SK-N-SH treated with all-trans-retinoic acid at 6 μM for 48 hours (cell line): ENCODE measurements at places on chromosomes 7 and 10.

- ATAC-seq: no peak
Observed at GRCh38 chr7:43463401-43463980, 119.4 kb upstream of the STK17A start.

GRCh38 chr10:119370111-119370741 is 162.9 kb downstream of the GRK5 start:
- peak; percentile 38; the same call in 2 of the 3 replicates for ATAC-seq

DNA sequence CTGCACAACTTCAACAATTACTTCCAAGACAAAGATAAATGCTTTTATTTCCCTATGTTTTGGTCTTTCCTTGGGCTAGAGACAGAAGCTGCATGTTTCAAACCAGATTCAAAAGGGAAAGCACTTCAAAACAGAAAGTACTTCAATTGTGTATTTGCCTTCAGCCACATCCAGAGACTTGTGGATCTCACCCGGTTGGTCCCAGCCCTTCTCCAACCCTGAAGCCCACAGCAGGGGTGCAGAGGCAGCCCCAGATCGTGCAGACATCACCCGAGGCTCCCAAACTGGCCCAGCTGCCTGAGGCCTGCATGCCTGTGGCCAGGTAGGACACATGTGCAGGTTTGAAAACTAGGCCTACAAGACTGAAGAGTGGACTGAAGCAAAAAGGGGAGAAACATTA is 80.8 kb downstream of the ALOX5 start:
- ATAC-seq: no peak

DNA sequence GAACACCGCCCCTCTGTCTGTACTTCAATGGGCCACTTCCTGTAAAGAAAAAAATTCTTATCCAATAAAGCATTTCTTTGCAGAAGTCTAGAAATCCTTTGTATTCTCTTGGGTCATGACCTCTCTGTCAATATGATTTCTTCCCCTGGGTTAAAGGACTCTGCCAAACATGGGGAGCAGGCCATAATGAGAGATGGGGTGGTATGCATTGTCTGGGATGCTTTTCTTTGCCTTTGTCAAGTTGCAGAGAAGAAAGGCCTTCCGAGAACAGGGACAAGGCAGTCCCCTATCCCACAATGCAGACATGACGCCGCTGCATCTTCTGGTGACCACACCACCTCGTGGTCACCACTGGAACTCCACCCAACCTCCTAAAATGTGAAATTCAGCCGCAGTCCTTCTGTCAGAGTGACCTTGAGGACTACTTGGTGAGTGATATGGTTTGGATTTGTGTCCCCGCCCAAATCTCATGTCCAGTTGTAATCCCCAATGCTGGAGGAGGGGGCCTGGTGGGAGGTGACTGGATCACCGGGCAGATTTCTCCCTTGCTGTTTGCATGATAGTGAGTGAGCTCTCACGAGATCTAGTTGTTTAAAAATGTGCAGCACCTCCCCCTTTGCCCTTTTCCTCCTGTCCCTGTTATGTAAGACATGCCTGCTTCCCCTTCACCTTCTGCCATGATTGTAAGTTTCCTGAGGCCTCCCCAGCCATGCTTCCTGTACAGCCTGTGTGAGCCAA is 15.2 kb upstream of the FRMPD2 start:
- peak; percentile 94 for ATAC-seq

GRCh38 chr7:100827330-100828226 is at the start of gene EPHB4:
TSS of gene EPHB4 (minus strand) at chr7:100827523. CDS start at chr7:100827030, 493 bp downstream.
- peak; percentile 82 for ATAC-seq

- ATAC-seq: no peak
Observed at GRCh38 chr7:95957510-95957909, 185.2 kb downstream of the DYNC1I1 start.

DNA sequence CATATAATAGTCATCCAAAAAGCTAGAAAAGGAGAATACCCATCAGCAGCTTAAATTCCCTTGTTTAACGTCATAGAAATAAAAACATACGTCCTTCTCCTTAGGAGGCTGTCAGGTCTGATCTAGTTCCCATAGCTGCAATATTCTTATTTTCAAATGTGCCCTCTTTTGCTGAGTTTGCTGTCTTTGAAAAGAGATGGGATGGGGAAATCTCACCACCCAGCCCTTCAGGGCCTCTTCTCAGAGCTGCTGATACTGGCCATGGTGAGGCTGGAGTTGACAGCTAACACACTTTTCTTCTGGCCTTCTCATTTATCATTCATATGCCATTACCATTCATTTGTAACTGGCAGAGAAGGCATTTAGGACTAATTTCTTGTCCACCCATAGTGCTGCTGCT is 5.1 kb upstream of the PCGF5 start:
- no peak for ATAC-seq

DNA sequence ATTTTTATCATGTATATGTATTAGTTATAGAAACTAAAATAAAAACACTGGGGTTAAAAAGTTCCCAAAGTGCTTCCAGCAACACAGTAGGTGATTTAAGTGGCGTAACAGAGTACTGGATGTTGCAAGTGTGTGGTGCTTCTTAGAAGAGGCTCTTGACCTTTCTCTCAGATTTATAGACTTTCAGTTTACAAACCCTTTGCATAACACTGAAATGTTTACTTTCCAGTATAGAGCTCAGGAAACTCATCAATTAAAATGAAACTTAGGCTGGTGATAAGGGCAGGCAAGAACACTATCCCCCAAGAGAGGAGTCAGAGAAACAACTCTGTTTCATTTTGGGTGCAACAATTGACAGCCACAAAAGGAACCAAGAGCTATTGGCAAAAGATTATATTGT is 27.5 kb upstream of the SMC3 start:
- ATAC-seq: no peak

DNA sequence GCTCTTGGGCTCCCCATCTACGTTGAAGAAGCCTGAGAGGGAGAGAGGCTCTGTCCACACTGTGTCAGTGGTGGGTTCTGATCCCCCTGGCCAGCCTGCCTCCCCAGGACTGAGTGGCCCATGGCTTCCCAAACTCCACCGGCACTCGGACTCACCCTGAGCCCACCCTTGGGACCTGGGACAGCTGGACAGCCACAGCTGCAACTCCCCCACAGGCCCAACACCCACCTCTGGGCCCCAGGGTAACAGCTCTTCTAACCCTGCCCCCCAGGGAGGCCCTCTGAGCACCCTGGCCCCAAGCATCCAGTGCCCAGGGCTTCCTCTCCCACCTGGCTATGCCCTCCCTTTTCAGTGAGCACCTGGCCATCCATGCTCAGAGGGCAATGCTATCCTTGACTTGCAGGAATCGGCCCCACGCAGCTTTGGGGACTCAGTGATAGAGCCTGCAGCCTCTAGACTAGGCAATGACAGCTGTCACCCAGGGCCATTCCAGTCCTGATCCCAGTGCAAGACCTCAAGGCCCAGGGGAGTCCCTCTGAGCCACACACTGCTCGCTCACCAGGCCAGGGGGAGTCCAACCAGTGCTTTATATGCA is 17.9 kb downstream of the OGDHL start:
- no peak for ATAC-seq

DNA sequence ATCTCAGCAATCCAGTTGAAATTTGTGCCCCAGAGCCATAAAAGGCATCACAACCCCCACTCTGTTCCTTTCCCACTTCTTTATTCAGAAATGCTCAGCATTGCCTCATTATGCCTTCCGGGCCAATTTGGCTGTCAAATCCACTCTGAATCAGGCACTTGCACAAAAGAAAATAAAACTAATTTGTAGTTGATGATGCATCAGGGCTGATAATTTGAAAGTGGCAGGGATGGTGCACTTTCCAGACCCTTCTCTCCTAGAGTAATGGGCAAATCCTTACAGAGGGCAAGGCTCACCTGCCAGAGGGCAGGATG is 147.9 kb upstream of the PDE1C start:
- no peak for ATAC-seq

DNA sequence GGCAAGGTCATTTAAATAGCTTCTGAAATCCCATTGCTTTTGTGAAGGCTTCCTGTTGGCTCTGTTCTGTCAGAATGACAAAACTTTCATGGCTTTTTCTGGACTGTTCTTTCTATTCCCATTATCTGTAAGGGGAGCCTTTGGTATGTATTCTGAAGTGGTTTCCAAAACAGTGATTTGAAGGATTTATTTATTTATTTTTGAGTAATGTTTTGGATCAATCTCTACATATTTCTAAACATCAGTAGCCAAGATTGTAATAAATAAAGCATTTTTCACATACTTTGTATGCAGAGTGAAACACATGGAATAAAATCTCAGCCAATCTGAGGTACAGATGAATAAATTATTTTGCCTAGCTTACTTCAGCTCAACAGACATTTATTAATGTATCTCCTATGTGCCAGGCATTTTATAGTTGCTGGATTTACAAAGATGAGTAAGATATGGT is 121.1 kb downstream of the BBS9 start:
- peak; percentile 95 for ATAC-seq

DNA sequence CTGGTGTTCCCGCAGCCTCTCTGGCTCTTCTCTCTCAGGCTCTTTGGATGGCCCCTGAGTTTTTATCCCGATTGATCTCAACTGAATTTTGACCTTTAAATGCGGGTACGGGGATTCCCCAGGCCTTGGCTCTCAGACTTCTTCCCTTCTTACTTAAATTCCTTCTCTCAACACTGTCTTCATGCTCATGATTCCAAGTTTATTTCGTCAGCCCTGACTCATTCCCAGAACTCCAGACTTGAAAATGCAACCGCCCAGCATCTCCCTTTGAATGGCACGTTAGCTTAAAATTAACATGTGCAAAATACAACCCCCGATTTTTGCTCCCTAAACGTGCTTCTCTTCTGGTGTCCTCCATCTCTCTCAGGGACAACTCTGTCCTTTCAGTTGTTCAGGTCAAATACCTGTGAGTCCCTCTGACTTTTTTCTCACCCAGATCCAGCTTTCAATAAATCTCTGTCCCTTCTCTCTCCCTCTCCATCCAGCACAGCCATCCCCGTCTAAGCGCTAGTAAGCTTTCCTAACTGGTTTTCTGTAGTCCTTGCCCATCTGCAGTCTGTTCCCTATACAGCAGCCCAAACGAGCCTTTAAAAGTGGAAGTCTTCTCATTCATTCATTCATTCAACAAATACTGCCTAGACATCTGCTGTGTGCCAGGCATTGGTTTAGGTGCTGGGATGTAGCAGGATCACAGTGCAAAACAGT is 7.1 kb downstream of the HECW1 start:
- peak; percentile 67 for ATAC-seq

DNA sequence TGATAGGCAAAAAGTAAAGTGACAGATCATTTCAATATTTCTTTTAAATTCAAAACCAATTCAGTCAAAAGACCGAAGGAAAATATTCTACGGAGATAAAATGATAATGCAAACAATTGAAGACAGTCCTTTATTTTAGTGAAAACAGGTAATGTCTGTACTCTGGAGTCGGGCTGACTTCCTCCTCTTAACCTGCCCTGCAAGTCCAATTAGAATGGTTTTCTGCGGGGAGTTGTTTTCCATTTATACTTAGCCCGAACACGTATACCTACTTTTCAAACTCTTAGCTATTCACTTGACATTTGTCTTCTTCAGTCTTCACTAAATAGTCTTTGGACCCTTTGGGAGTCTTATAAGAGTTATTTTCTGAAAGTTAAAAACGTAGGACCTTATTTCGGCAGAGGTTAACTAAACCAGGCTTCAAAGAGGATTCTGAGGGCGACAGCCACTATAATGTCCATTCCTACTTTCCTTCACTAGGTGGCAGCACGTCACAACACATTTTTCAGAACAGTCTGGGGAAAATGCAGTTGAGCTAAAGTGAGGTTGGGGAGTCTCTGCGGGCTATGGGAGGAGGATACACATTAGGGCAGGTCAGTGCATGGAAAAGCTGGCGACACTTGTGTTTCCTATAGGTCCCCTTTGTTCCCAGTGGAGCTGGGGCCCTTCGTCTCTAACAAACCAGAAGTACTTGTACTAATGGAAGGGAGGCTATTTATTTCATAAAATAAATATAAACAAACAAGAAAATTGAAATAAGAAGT is 472.0 kb downstream of the KCNMA1 start:
- peak; percentile 47 for ATAC-seq

DNA sequence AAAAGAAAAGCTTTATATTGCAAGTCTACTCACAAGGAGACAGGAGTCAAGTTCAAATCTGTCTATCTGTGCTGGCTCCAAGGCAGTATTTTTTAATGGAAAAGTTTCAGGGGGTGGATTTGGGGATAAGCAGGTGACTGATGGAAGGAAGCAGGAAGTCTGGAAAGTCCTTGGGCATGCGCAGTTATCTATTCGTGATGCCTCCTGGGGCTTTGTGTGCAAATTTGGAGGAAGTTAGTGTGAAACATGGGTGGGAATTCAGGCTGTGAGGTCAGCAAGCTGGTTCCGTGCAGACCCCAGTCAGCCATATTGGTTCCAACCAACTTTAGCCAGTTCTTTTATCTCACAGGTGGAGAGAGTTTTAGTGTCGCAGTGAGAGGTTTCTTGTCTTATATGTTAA is 140.0 kb downstream of the FRMD4A start:
- no peak for ATAC-seq

- no peak for ATAC-seq
Observed at GRCh38 chr10:11351801-11352200, 259.6 kb downstream of the USP6NL start.

DNA sequence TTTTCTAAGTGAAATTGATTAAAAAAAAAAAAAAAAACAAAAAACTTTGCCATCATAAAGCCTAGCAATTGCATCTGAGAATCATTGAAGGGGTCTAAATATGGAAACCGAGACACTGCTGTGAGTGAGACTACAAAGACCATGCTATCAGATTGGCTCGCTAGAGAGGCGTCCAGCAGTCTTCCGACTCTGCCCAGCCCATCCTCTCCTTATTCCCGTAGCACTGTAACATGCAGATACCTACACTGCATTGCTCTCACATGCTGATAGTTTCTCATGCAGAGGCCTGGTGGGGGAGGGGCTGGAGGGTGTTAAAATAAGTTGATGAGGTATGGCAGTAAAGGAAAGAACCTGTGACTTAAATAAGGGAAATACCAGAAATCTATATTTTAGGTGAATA is 130.7 kb downstream of the NRF1 start:
- ATAC-seq: no peak

- ATAC-seq: no peak
Observed at GRCh38 chr7:3177271-3177670, 123.8 kb upstream of the SDK1 start.

- ATAC-seq: no peak
Observed at GRCh38 chr7:93185303-93186027, 37.3 kb upstream of the SAMD9L start.

- ATAC-seq: no peak
Observed at GRCh38 chr7:1004018-1004852, 21.3 kb downstream of the CYP2W1 start.

DNA sequence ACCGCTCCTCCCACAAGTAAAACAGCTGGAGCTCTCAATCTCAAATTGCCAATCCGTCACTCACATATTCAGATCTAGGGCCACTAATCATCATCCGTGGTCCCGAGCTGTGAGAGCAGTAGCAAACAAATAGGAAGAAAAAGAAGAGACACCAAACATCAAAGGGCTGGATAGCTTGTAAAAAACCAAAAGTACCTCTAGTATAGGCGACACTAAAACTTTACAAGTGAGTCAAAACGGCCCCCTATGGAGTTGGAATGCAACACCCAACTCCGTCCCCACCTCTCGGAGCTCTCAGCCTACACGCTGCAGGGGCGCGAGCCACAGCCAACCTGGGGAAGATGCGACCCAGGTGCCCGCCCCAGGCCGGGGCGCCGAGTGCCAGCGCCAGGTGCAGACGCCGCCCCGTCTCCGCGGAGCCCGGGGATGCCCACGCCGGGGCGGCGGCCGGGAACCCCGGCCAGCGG is 581 bp downstream of the FAM3C start:
- no peak for ATAC-seq

GRCh38 chr10:76029782-76030181 is 598.4 kb downstream of the LRMDA start:
- ATAC-seq: no peak

- no peak for ATAC-seq
Observed at GRCh38 chr10:78429984-78430383, 396.3 kb downstream of the RPS24 start.
